ENCODE measurements at places on chromosomes 11 and 22. TPM values are rescaled to one million over a fixed set of nuclear protein-coding genes. Genes with fewer than 3 reads are reported as not detected.

DNA sequence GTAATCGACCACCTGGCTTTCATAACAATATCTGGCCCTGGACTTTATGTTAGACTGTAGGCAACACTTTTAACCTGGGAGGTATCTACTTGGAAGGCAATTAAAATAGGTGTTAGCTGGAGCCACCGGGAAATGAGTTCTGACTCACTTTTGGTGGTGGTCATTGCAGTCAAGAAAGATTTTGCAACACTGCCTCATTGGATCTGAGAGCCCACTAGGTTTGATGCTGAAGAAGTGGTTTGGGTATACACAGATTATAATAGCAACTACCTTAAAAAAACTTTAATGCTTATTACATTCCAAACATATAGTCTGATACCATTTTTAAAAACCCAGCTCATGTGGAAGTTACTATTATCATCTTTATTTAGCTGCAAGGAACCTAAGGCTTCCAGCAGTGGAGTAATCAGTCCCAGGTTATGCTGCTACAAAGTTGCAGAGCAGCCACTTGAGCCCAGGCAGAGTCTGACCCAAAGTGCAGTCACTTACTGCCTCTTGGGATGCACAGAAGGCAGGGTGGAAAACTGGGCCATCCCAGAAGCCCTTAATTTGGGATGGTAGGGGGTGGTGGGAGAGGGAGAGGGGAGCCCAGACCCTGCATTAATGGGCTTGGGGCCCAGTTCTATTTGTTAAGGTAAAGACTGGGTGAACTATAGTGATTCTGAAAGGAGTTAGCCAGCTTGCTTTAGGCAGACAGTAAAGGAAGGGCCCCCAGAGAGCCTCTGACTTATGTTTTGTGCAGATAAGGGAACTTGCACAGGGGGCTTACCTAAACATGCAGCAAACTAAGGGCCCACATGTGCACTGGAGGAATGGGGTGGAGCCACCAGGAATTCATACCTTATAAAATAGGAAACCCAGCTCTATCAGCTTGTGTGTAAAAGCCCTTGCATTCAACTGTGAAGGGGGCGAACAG lies 149.4 kb downstream of the SNX19 start:
- no peaks in the 10 kb centered on the region for H3K36me3 ChIP-seq
- no peak for DNase-seq
- no peak overlapping the region for H3K27ac ChIP-seq
- no peaks in the 10 kb centered on the region for H3K27me3 ChIP-seq
- H3K4me1 ChIP-seq, result peaks cover 5% of the 10 kb centered on the region

DNA sequence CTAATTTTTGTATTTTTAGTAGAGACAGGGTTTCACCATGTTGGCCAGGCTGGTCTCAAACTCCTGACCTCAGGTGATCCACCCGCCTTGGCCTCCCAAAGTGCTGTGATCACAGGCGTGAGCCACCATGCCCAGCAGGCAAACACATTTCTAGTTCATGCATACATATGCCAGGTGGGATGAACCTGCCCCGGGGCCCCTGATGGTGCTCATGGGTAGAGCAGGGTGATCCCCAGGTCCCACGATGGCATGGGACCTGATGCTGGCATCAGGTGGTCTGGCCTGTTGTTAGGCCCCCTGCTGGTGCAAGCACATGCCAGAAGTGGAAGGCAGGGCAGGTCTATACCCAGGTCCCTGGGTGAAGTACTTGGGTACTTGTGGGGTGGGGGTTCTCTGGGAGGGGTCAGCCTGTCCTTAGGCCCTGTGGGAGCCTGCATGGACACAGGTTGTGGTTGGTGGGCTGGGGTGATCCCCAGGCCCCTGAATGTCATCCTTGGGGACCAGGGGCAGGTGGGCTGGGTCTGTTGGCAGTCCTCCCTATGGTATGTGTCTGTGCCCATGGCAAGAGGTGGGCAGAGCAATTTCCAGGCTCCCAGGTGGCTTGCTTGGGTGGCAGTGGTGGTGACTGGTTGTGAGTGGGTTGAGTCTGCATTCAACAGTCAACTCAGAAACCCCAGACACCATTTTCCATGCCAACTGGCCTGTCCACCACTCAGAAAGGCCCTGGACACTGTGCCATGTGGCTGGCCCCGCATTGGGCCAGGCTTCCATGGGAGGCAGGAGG lies 9.6 kb upstream of the RGL4 start:
- H3K36me3 ChIP-seq, result peaks cover 11% of the 10 kb centered on the region
- no peaks in the 10 kb centered on the region for H3K27me3 ChIP-seq
- DNase-seq, result peak; percentile 9
- no peak overlapping the region for H3K27ac ChIP-seq

- H3K36me3 ChIP-seq, result no peaks in the 10 kb centered on the region
- peak within 1 kb of the TSS; percentile 68 for H3K4me3 ChIP-seq
- DNase-seq, result peak; percentile 84
- peaks cover 31% of the 10 kb centered on the region for H3K4me1 ChIP-seq
- peak within 1 kb of the TSS; percentile 91 for H3K27ac ChIP-seq
Measured at GRCh38 chr11:17351510-17352176, at the start of gene NCR3LG1. TSS of gene NCR3LG1 (plus strand) at chr11:17351800. CDS start at chr11:17351970, 170 bp downstream.

- H3K27me3 ChIP-seq, result no peaks in the 10 kb centered on the region
- H3K4me1 ChIP-seq, result no peaks in the 10 kb centered on the region
- no peak overlapping the region for H3K27ac ChIP-seq
- H3K4me3 ChIP-seq, result no peak overlapping the region
- DNase-seq, result no peak
Measured at GRCh38 chr11:58726737-58727414, 4.9 kb downstream of the GLYAT start.

DNA sequence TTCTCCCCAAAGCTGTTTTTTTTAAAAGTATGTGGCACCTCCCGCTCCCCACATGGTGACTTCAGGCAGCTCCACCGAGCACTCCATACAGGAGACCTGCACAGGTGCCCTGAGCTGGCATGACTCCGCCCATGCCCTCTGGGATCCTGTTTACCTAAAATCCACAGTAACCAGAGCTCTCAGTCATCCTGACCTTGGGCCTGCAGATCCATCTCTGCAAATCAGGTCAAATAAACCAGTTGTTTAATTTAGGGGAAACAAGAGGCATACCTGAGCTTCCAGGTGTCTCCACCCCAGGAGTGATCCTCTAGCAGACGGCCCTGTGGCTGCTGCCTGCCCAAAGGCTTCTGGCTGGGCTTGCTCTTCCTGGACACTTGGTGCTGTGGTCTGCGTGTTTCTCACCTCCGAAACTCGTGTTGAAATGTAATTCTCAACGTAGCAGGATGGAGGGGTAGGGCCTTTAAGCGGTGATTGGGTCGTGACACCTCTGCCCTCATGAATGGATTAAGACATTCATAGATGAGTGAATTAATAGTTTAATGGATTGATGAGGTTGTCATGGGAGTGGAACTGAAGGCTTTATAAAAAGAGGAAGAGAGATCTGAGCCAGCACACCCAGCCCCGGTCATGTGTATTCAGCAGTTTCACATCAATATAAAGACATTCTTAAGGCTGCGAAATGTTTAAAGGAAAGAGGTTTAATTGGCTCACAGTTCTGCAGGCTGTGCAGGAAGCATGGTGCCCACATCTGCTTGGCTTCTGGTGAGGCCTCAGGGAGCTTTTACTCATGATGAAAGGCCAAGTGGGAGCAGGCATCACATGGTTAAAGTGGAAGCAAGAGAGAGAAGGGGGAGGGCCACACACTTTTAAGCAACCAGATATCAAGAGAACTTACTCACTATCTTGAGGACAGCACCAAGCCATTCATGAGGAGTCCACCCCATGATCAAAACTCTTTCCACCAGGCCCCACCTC lies 34.1 kb downstream of the LINC01488 start:
- no peaks in the 10 kb centered on the region for H3K36me3 ChIP-seq
- no peak overlapping the region for H3K4me3 ChIP-seq
- H3K27ac ChIP-seq, result no peak overlapping the region
- peaks cover 5% of the 10 kb centered on the region for H3K27me3 ChIP-seq

GRCh38 chr11:111378185-111378860 lies 752 bp downstream of the POU2AF1 start:
- H3K4me3 ChIP-seq, result no peak overlapping the region
- no peaks in the 10 kb centered on the region for H3K36me3 ChIP-seq
- no peak for DNase-seq
- no peak overlapping the region for H3K27ac ChIP-seq
- H3K27me3 ChIP-seq, result no peaks in the 10 kb centered on the region
- H3K4me1 ChIP-seq, result peaks cover 7% of the 10 kb centered on the region

TMPRSS5 gene
- 0.45 TPM for polyA plus RNA-seq

BTBD18 gene
- not detected for polyA plus RNA-seq

ART1 gene
- polyA plus RNA-seq, result not detected

PATE2 gene
- polyA plus RNA-seq, result not detected

FREY1 gene
- polyA plus RNA-seq, result 0.33 TPM

TMEM41B gene
- polyA plus RNA-seq, result 12.9 TPM

LRRC74B gene
- not detected for polyA plus RNA-seq

TYR gene
- not detected for polyA plus RNA-seq

CYB5R2 gene
- polyA plus RNA-seq, result 15.6 TPM
